ENCODE measurements at places on chromosomes 2 and 18.

GRCh38 chr2:147425437-147426029 lies 419.3 kb upstream of the ACVR2A start:
- DNase-seq, result no peak

- DNase-seq, result no peak
Measured at GRCh38 chr2:236632295-236633218, 62.9 kb downstream of the ACKR3 start.

- no peak for DNase-seq
Measured at GRCh38 chr2:8067784-8068336, 614.0 kb upstream of the ID2 start.

GRCh38 chr2:7497178-7497577 lies 580.0 kb downstream of the RNF144A start:
- no peak for DNase-seq

DNA sequence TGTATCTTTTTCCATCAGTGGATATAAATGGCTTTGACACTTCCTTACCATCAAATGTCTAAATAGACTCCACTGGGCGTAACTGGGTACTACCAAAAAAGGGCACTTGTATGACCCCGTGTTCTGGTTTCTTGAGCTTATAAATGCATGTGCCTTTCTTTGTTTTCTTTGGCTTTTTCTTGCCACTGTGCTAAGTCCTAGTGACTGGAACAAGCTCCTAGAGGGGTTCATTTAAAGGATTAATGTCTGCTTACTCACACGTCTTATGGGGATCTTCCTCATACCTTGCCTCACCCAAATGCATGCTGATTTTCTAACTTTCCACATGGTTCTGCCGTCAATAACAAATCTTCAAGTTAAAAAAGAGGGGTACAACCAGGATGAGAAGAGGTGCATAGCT lies 19.8 kb upstream of the ZNF532 start:
- DNase-seq, result no peak

DNA sequence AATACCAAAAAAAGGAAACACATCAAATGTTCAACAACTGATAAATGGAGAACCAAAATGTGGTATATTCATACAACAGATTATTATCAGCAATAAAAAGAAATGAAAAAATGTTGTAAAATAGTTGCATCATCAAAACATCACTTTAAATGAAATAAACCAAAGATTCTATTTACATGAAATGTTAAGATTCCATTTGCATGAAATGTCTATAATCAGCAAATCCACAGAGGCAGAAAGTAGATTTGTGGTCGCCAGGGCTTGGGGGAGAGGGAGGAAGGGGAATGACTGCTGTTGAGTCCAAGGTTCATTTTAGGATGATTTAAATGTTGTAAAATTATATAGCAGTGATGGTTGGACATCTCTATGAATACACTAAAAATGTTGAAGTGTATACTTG lies 181.9 kb downstream of the RTP5 start:
- no peak for DNase-seq

DNA sequence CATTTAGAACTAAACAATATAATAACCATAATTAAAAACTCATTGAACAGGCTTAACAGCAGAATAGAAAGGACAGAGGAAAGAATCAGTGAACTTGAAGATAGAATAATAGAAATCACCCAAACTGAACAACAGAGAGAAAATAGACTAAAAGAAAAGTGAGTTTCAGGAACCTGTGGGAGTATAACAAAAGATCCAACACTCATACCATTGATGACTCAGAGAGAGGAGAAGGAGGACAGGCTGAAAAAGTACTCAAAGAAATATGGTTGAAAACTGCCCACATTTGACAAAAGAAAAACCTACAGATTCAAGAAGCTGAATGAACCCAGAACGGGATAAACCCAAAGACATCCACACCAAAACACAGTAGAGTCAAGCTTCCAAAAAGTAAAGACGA lies 54.2 kb upstream of the FMNL2 start:
- no peak for DNase-seq

All from activated T-cell treated with anti-CD3 and anti-CD28 coated beads for 24 hours (primary cell).